Fibroblast of pulmonary artery (primary cell): ENCODE measurements at places on chromosomes 7 and 10.

GRCh38 chr10:44280226-44281014 lies 104.5 kb downstream of the CXCL12 start:
- no peak for DNase-seq

DNA sequence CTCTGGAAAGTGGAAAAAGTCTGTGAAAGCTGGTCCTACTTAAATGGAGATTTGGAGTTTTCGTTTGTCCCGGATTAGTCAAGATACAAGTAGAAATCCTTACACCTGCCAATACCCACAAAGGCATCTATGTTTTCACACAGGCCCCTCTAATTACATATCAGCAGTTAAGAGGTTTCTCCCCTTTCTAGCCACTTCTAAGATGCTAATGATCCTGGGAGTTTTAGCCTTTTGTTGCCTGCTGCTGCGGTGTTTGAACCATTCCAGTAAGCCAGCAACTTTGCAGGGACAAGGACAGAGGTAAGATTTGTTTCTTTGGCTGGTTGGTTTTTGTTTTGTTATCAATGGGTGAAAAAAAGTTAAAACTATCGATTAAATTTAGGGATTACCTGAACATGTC lies 5.8 kb upstream of the C1QL3 start:
- no peak for DNase-seq

- no peak for DNase-seq
These were observed 12.9 kb upstream of the GRID2IP start for GRCh38 chr7:6563936-6564770.

DNA sequence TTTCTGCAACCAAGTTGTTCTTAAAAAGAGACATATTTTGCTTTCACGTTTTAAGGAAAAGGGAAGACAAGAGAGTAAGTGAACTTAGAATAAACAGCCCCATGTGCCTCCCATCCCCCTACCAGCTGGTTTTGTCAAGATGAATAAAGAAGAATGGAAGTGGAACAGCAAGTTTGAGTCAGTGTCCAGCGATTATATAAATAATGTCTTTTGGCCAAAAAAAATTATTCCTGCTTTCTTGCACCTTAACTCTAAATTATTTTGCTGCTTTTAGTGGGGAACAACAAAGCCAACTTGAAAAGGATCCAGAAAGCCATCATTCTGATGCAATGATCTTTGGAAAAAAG lies 82.4 kb upstream of the TRIL start:
- peak; percentile 18 for DNase-seq

- DNase-seq: peak; percentile 8
These were observed 201.9 kb downstream of the MALRD1 start for GRCh38 chr10:19250546-19250945.

DNA sequence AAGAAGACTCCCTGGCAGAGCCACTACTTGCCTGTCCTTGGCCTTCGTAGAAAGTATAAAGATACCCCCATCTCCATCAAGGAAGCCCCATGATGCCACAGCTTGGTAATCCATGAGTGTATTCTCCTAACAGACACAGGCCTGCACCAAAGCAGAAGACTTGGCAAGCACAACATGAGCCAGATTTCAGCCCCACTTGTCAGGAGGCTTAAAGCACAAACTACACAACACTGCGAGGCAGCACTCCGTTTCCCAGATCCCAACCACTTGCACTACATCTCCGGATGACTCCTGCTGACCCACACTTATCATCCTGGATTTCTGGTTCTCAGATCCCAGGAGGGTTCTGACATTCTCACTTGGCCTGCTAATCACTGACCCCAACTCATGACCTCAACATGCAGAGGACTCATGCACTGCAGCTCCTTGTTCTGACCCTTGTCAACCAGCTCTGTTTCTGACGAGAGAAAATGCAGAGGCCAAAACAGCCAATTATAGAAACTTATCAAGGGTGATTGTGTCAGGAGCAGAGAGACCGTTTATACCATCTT lies 100.8 kb downstream of the RELN start:
- no peak for DNase-seq

DNA sequence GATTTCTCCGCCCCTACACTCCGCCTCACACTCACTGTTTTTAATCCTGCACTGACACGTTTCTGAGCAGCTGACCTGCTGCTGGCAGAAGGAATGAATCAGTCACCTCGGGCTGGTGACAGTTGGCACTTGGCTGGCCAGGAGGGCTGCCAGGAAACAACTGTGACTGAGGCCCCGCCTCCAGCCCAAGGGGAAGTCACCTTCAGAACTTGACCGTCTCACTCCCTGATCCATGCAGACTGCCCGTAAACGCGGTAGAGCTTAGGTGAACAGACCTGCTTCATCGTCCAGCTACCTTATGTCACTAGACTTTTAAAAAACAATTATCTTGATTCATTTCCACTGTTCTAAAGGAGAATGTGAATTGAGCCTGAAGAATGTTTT lies 107.5 kb downstream of the DOCK1 start:
- no peak for DNase-seq

GRCh38 chr7:34747176-34747781 lies 89.3 kb downstream of the NPSR1 start:
- DNase-seq: no peak

DNA sequence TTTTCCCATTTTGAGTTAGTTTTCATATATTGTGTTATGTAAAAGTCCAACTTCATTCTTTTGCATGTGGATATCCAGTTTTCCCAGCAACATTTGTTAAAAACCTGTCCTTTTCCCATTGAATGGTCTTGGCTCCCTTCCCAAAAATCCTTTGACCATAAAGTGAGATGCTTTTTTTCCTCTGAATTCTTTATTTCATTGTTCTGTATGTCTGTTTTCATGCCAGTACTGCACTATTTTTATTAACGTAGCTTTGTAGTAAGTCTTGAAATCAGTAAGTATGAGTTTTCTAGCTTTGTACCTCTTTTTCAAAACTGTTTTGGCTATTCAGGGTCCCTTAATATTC lies 20.0 kb downstream of the C1GALT1 start:
- DNase-seq: no peak

- DNase-seq: no peak
These were observed 126.7 kb downstream of the CDCA7L start for GRCh38 chr7:21819048-21819447.

- DNase-seq: no peak
These were observed 78.9 kb upstream of the NXPH1 start for GRCh38 chr7:8354503-8354902.

- no peak for DNase-seq
These were observed 45.3 kb upstream of the SP8 start for GRCh38 chr7:20831956-20832355.
